ENCODE measurements at places on chromosomes 6 and 20.

DNA sequence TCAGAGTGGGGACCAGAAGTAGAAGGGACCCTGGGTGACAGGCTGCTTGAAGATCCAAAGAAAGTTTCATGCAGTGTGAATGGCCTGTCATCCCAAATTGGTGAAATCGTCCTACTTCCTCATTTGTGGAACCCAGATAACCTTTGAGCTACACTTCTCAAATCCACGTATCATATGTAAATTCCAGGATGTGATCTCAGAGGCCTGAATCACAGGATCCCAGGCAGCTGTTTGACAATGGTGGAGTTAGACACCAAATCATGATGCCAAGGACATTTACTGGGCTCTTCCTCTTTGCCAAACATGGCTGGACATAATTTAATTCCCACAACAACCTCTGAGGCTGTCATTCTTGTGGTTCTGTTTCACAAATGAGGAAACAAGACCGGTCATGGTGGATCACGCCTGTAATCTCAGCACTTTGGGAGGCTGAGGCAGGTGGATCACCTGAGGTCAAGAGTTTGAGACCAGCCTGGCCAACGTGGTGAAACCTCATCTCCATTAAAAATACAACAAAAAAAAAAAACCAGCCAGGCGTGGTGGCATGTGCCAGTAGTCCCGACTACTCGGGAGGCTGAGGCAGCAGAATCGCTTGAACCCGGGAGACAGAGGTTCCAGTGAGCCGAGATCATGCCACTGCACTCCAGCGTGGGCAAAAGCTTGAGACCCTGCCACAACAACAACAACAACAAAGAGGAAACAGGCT lies 39.9 kb upstream of the TTPAL start:
- no peak for DNase-seq

DNA sequence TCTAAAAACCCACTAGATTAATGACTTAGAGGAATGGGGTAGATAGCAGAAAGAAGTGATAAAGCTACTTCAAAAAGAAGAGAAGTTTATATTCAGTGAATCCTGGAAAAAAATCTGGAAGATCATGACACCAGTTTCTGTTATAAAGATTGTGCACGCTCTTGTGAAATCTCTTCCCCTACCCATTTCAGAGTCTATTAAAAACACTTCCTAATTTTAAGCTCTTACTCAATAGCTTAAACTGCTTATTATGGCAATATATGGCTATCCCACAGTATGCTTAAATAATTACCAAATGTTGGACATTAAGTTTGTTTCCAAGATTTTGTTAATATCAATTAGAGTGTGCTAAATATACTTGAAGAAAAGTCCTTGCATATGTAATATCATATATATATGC lies 585.3 kb upstream of the MAN1A1 start:
- no peak for DNase-seq

- no peak for DNase-seq
Measured at GRCh38 chr6:127475135-127475822, 16.1 kb upstream of the KIAA0408 start.

DNA sequence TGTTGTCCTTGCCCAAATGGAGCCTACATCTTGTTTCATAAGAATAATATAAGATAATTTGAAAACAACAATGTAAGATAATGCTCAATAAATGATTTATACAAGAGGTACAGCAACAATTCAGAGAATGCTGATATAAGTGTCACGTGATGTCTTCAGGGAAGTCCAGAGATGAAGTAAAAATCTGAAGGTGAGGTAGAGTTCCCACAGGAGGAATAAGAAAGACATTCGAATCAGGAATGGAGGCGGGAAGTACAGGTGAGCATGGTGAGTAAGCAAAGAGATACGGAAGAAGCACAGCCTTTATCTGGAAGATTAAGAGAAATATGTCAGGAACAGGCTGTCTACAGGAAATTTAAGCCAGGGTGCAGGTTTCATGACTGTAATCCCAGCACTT lies 165.9 kb upstream of the MARCKS start:
- no peak for DNase-seq

DNA sequence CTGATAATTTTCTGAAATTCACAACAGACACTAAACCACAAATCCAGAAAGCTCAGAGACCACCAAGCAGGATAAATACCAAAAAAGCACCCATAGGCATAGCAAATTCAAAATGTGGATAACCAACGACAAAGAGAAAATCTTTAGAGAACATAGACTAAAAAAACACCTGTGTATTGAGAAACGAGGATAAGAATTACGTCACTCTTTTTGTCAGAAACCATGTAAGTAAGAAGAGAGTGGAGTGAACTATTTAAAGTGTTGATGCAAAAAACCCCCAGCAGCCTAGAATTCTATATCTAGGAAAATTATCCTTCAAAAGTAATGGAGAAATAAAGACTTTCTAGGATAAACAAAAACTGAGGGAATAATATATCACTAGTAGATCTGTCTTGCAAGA lies 126.9 kb upstream of the SCGN start:
- DNase-seq = no peak

Data from iris pigment epithelial cell (primary cell).